ENCODE measurements at places on chromosomes 12 and 14.

- DNase-seq: no peak
Observed at GRCh38 chr12:43815416-43815815, 9.3 kb upstream of the TWF1 start.

DNA sequence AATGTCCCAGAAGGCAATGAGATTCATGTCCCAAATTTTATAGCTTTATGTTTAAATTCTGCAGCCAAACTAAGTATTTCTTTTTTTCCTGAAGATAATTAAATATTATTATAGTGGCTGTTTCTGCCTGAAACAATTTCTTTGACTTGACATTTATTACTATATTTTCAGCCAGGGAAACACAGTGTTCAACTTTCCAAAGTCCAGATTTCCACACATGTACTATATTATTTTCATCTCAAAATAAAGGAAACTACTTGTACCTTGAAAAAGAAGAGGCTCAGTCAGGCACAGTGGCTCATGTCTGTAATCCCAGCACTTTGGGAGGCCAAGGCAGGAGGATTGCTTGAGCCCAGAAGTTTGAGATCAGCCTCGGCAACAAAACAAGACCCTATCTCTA is 77.8 kb upstream of the BTG1 start:
- DNase-seq: no peak

DNA sequence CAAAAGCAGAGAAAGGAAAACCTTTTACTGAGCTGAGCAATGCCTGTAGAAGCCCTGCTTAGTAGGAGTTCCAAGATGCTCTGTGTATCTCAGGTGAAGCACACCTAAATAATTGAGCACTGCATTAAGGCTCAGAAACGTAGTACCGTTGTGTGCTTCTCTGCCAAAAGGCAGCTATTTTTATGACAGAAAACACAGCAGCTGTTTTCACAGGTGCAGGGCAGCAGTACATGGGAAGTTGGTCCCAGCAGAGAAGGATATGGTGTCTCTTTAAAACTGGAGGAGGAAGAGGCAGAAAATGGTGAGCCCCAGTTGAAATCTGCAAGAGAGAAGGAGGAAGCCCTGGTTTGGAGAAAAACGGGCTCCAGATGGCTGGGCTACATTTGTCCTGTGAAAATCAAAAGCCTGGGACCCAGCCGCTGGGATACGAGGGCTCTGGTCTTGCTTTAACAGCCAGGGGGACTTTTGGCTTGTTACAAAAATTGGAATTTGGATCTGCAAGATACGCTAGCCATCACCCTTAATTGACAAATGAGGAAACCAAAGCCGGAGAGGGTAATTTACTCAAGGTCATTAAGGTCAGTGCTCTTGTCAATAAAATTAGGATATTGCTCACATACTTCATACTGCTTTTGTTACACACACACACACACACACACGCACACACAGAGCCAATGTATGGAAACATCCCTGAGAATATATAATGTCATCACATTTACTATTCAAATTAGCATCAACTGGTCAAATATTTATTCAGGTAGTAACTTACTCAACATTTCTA is 27.3 kb downstream of the SPRING1 start:
- DNase-seq: no peak

GRCh38 chr12:20393707-20394106 is 25.4 kb downstream of the PDE3A start:
- DNase-seq: no peak

GRCh38 chr12:57242329-57242690 is 8.7 kb downstream of the STAC3 start:
- no peak for DNase-seq

- DNase-seq: no peak
Observed at GRCh38 chr12:45762185-45763110, 32.9 kb downstream of the ARID2 start.

All from cortex of kidney (tissue), 1 donor.